ENCODE measurements at places on chromosomes 11 and 22.
A peak's percentile ranks its signal among the peaks of the same experiment; 100 is the strongest.

GRCh38 chr11:58059007-58059350, 28.2 kb downstream of the OR6Q1 start:
- ATAC-seq = peak; percentile 56

DNA sequence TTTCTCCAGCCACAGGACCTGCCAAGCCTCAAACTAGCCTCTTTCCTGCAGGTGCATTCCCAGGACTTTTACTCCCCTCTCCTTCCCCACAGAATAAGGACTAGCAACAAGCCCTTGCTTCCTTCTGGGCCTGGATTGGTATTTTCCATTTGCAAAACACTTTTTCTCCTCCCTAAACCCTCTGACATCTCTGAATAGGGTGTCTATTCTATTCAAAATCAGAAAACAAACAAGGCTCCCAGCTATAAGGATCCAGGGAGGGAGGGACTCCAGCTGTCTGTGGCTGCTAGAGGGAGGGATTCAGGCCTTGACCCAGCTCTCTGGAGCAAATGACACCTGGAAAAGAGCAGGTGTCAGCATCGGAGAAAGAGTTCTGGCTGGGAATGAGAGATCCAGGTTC, 168.5 kb upstream of the BDNF start:
- no peak for ATAC-seq

GRCh38 chr11:118657709-118658428, 21.6 kb downstream of the TREH start:
- ATAC-seq = no peak

- ATAC-seq = no peak
These were observed 19.5 kb upstream of the SLC22A12 start for GRCh38 chr11:64571410-64572091.

DNA sequence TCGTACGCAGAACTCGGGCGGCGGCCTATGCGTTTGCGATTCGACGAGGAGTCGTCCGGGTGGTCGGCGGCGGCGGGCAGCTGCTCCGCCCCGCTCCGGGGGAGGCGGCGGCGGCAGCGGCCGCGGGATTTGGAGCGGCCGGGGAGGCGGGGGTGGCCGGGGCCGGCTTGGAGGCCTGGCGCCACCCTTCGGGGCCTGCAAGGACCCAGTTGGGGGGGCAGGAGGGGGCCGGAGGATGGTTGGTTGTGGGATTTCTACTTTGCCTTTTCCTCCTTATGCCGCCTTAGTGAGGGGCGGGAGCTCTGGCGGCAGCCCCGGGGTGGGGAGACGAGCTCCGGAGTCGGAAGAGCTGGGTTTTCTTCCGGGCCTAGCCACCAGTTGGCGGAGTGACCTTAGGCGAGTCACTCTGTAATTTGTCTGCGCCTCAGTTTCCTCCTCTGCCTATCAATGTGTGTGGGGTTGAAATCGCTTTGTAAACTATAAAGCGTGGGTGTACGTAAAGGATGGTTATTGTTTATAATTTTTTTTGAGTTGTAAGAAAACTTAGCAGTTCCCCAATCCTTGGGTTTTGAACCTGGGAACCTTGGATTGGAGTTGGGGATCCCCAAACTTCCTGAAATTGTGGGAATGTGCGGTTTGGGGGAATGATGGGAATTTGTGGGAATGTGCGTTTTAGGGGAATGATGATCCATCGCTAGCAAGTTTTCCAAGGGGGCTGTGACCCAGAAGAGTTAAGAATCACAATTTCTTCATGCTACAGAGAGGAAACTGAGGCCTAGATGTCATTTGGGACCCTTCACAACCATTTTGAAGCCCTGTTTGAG, 679 bp downstream of the TUG1 start:
- ATAC-seq = peak; percentile 28

DNA sequence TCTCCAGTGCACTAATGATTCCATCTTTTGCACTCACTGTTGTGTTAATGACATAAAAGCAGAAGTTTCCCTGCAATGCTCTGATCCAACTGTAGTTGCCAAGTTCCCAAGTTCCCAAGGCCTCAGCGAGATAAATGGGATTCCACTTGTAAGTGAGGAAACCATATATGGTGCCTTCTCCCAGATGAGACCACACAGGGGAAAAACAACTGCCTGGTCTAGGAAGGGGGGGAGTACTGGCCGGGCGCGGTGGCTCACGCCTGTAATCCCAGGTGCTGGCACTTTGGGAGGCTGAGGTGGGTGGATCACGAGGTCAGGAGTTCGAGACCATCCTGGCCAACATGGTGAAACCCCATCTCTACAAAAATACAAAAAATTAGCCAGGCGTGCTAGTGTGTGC, 23.3 kb upstream of the RELA start:
- ATAC-seq = peak; percentile 97

- peak; percentile 51 for ATAC-seq
These were observed 84.9 kb downstream of the CTTN start for GRCh38 chr11:70483077-70483861.

GRCh38 chr11:63708764-63709163, 27.5 kb downstream of the RTN3 start:
- no peak for ATAC-seq

GRCh38 chr11:65560555-65561418, 2.6 kb upstream of the LTBP3 start:
- peak; percentile 7 for ATAC-seq

GRCh38 chr22:37972527-37972926, 11.8 kb downstream of the SOX10 start:
- no peak for ATAC-seq

All from gastroesophageal sphincter (tissue), 4 donors.